Gastroesophageal sphincter (tissue), 4 donors: ENCODE measurements at places on chromosomes 13 and 19.

GRCh38 chr13:96948127-96948526 is 46.1 kb downstream of the OXGR1 start:
- H3K27me3 ChIP-seq, result peaks cover 4% of the 10 kb centered on the region
- ATAC-seq, result no peak
- H3K4me3 ChIP-seq, result no peak overlapping the region
- H3K27ac ChIP-seq, result no peak overlapping the region

- ATAC-seq, result no peak
- no peak overlapping the region for H3K27ac ChIP-seq
- no peak overlapping the region for H3K4me3 ChIP-seq
- peaks cover 22% of the 10 kb centered on the region for H3K27me3 ChIP-seq
- H3K4me1 ChIP-seq, result peaks cover 19% of the 10 kb centered on the region
These were observed 10.5 kb downstream of the COMP start for GRCh38 chr19:18780631-18781030.

- no peaks in the 10 kb centered on the region for H3K4me1 ChIP-seq
- H3K4me3 ChIP-seq, result no peak overlapping the region
- no peaks in the 10 kb centered on the region for H3K27me3 ChIP-seq
- no peaks in the 10 kb centered on the region for H3K36me3 ChIP-seq
- H3K27ac ChIP-seq, result no peak overlapping the region
These were observed 51.3 kb upstream of the TSC22D1 start for GRCh38 chr13:44627441-44627840.

GRCh38 chr13:27073186-27073585 is 98.4 kb downstream of the USP12 start:
- peaks cover 45% of the 10 kb centered on the region for H3K36me3 ChIP-seq
- no peak overlapping the region for H3K4me3 ChIP-seq
- H3K27me3 ChIP-seq, result no peaks in the 10 kb centered on the region
- H3K27ac ChIP-seq, result no peak overlapping the region

DNA sequence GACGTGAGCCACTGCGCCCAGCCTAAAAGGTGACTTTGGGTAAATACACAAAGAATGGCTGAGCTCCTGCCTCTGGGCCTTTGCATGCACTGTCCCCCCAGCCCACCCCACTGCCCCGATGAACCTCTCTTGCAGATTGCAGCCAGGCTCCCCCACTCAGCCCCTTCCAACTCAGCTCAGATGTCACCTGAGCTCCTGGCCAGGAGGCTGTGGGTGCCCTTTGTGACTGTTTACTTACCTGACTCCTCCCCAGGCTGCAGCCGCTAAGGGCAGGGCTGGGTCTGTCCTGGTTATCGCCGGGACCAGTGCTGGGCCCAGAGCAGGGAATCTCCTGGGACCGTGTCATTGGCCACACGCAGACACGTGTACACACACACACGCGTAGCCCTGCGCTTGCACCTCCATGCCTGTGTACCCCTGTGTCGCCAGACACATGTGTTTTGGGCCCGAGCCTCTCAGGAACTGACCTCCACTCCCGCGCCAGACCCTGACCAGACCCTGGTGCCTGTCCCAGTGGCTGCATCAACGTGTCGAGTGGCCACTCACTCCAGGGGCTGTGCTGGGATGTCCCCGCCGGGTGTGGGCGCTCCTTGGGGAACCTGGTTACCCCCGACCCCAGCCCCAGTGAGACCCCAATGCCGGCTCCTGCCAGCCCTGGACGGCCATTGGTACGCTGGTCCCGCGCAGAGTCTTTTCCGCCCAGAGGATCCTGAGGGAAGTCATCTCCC is 18.7 kb downstream of the EFNA2 start:
- no peak overlapping the region for H3K27ac ChIP-seq
- no peak overlapping the region for H3K4me3 ChIP-seq
- H3K4me1 ChIP-seq, result no peaks in the 10 kb centered on the region
- ATAC-seq, result no peak

- H3K27me3 ChIP-seq, result no peaks in the 10 kb centered on the region
- H3K27ac ChIP-seq, result no peak overlapping the region
- no peaks in the 10 kb centered on the region for H3K4me1 ChIP-seq
- peaks cover 87% of the 10 kb centered on the region for H3K36me3 ChIP-seq
- H3K4me3 ChIP-seq, result no peak overlapping the region
These were observed 8.6 kb downstream of the FGF22 start for GRCh38 chr19:648305-648704.

- H3K27ac ChIP-seq, result peak overlapping the region; percentile 63
- ATAC-seq, result no peak
- no peak overlapping the region for H3K4me3 ChIP-seq
- H3K27me3 ChIP-seq, result no peaks in the 10 kb centered on the region
- H3K36me3 ChIP-seq, result no peaks in the 10 kb centered on the region
These were observed 22.5 kb downstream of the ZDHHC20 start for GRCh38 chr13:21436582-21436981.

GRCh38 chr13:90118467-90119071 is 1228.9 kb upstream of the MIR17HG start:
- no peaks in the 10 kb centered on the region for H3K27me3 ChIP-seq
- H3K4me1 ChIP-seq, result no peaks in the 10 kb centered on the region
- H3K27ac ChIP-seq, result no peak overlapping the region
- H3K4me3 ChIP-seq, result no peak overlapping the region
- no peak for ATAC-seq

GRCh38 chr13:112772539-112772909 is 82.7 kb downstream of the ATP11A start:
- no peak overlapping the region for H3K4me3 ChIP-seq
- peaks cover 12% of the 10 kb centered on the region for H3K4me1 ChIP-seq
- no peak for ATAC-seq
- H3K27ac ChIP-seq, result no peak overlapping the region

- no peaks in the 10 kb centered on the region for H3K4me1 ChIP-seq
- peaks cover 24% of the 10 kb centered on the region for H3K27me3 ChIP-seq
- no peaks in the 10 kb centered on the region for H3K36me3 ChIP-seq
- ATAC-seq, result no peak
- no peak overlapping the region for H3K4me3 ChIP-seq
These were observed 121.3 kb downstream of the SOX1 start for GRCh38 chr13:112188298-112188610.

- no peak overlapping the region for H3K27ac ChIP-seq
- no peaks in the 10 kb centered on the region for H3K36me3 ChIP-seq
- peaks cover 4% of the 10 kb centered on the region for H3K27me3 ChIP-seq
- no peaks in the 10 kb centered on the region for H3K4me1 ChIP-seq
- ATAC-seq, result no peak
These were observed 8.5 kb upstream of the CRYL1 start for GRCh38 chr13:20534038-20534608.

DNA sequence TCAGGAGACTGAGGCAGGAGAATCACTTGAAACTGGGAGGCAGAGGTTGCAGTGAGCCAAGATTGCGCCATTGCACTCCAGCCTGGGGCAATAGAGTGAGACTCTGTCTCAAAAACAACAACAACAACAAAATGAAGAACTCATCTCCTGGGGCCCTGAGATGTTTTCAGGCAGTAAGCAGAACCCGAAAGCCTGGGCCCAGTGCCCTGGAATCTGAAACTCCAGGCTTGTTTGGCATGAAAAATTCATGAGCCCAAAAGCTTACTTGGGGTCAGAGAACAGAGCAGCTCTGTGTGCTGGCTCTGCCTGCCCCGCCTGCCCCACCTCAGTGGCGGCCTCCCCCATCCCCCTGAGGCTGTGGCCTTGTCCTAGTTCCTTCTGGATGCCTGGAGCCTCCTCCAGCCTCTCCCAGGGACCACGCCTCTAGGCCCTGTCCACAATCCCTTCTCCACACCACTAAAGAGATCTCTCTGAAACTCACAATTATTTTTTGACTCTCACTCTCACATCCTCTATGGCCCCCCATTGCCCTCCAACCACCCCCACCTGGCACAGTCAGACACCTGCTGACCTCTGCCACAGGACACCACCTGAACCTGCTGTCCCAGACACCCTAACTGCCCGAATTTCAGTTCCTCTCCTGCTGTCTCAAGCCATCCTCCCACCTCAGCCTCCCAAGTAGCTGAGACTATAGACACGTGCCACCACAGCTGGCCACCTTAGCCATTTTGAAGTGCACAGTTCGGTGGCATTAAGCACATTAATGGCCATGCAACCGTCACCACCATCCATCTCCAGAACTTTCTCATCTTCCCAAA is 6.9 kb upstream of the AP1M2 start:
- peak overlapping the region; percentile 48 for H3K27ac ChIP-seq
- no peaks in the 10 kb centered on the region for H3K36me3 ChIP-seq
- H3K4me1 ChIP-seq, result no peaks in the 10 kb centered on the region
- peak; percentile 61 for ATAC-seq
- peaks cover 55% of the 10 kb centered on the region for H3K27me3 ChIP-seq
